Smooth muscle cell of the umbilical artery (primary cell): ENCODE measurements at places on chromosomes 3 and 15. TPM values are rescaled to one million over a fixed set of nuclear protein-coding genes. Genes with fewer than 3 reads are reported as not detected.

ZMYND10 gene
- 0.30 and 0.88 TPM in 2 replicates for total RNA-seq

PLSCR1 gene
- 13.7 and 37.4 TPM in 2 replicates for total RNA-seq

GPR27 gene
- not detected in 2 replicates for total RNA-seq

LRRC34 gene
- 0.59 and 1.8 TPM in 2 replicates for total RNA-seq

NR2E3 gene
- under 0.01 and 0.65 TPM in 2 replicates for total RNA-seq

SCN11A gene
- not detected in 2 replicates for total RNA-seq

KCNMB2 gene
- not detected in 2 replicates for total RNA-seq

PP2D1 gene
- total RNA-seq, result not detected in 2 replicates

CCDC13 gene
- total RNA-seq, result 0.14 and 0.59 TPM in 2 replicates

CFAP91 gene
- 1.8 TPM in 1 of 2 replicates, not detected in the other for total RNA-seq

SLC22A14 gene
- 0.59 and 1.2 TPM in 2 replicates for total RNA-seq

GOLGA6L9 gene
- 3.3 and 3.6 TPM in 2 replicates for total RNA-seq

SLC12A1 gene
- total RNA-seq, result not detected in 2 replicates

SCAP gene
- 57.0 and 60.5 TPM in 2 replicates for total RNA-seq

TRIM42 gene
- total RNA-seq, result not detected in 2 replicates

CRABP1 gene
- total RNA-seq, result not detected in 2 replicates

GPR160 gene
- 0.23 TPM in 1 of 2 replicates, not detected in the other for total RNA-seq

SPSB4 gene
- total RNA-seq, result under 0.01 TPM in 1 of 2 replicates, not detected in the other

WDR76 gene
- total RNA-seq, result 3.0 and 11.5 TPM in 2 replicates

TRPC1 gene
- total RNA-seq, result 31.5 and 35.5 TPM in 2 replicates

CGNL1 gene
- 0.65 and 1.2 TPM in 2 replicates for total RNA-seq

MEGF11 gene
- not detected in 2 replicates for total RNA-seq

IL12A gene
- 0.89 and 1.3 TPM in 2 replicates for total RNA-seq

GOLGA6D gene
- 0.05 TPM in 1 of 2 replicates, not detected in the other for total RNA-seq

ZXDC gene
- 19.9 and 23.9 TPM in 2 replicates for total RNA-seq

ARMC8 gene
- total RNA-seq, result 46.6 and 51.7 TPM in 2 replicates

C15orf39 gene
- total RNA-seq, result 2.7 and 6.4 TPM in 2 replicates

ATP10A gene
- 5.0 and 6.4 TPM in 2 replicates for total RNA-seq

ZNF106 gene
- 76.3 and 97.4 TPM in 2 replicates for total RNA-seq

MORC1 gene
- not detected in 2 replicates for total RNA-seq

ZNF501 gene
- 5.6 and 7.6 TPM in 2 replicates for total RNA-seq

MINAR1 gene
- 1.8 TPM in 2 replicates for total RNA-seq

KCNMB3 gene
- 1.3 and 1.5 TPM in 2 replicates for total RNA-seq

HYAL1 gene
- 0.30 and 0.42 TPM in 2 replicates for total RNA-seq

SH3GL3 gene
- total RNA-seq, result 0.97 and 2.1 TPM in 2 replicates

GOLGA6L4 gene
- total RNA-seq, result 0.59 and 0.78 TPM in 2 replicates

C2CD4A gene
- not detected in 2 replicates for total RNA-seq

TMCO5A gene
- not detected in 2 replicates for total RNA-seq

RETNLB gene
- total RNA-seq, result not detected in 2 replicates

NEDD4 gene
- 30.9 and 47.4 TPM in 2 replicates for total RNA-seq

NTRK3 gene
- 1.2 and 3.2 TPM in 2 replicates for total RNA-seq

SPINK8 gene
- not detected in 2 replicates for total RNA-seq

OIP5 gene
- total RNA-seq, result 0.59 and 2.1 TPM in 2 replicates

TOPBP1 gene
- 19.3 and 35.8 TPM in 2 replicates for total RNA-seq

ITIH1 gene
- not detected in 2 replicates for total RNA-seq

IP6K1 gene
- total RNA-seq, result 22.6 and 39.2 TPM in 2 replicates

CCR3 gene
- not detected in 2 replicates for total RNA-seq

NECTIN3 gene
- total RNA-seq, result 43.9 and 63.3 TPM in 2 replicates

GALK2 gene
- 36.5 and 64.7 TPM in 2 replicates for total RNA-seq

HES1 gene
- 3.7 and 3.9 TPM in 2 replicates for total RNA-seq

SECISBP2L gene
- total RNA-seq, result 24.9 and 29.8 TPM in 2 replicates

PARP15 gene
- total RNA-seq, result under 0.01 and 0.18 TPM in 2 replicates

KBTBD12 gene
- not detected in 2 replicates for total RNA-seq

SLC28A2 gene
- not detected in 2 replicates for total RNA-seq

STX19 gene
- total RNA-seq, result not detected in 2 replicates

CYP8B1 gene
- total RNA-seq, result not detected in 2 replicates
